ENCODE measurements at places on chromosomes 11 and 22.

DNA sequence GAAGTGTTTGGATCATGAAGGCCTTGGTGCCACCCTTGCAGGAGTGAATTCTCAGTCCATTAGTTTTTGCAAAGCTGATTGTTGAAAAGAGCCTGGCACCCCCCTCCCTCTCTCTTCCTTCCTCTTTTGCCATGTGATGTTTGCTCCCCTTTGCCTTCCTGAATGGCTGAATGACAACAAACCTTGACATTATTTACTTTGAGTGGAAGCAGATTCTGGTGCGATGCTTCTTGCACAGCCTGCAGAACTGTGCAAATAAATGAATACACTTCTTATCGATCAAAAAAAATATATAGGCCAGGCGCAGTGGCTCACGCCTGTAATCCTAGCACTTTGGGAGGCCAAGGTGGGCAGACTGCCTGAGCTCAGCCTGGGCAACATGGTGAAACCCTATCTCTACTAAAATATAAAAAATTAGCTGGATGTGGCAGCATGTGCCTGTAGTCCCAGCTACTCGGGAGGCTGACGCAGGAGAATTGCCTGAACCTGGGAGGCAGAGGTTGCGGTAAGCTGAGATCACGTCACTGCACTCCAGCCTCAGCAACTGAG lies 2.0 kb upstream of the NARS2 start:
- DNase-seq, result no peak

DNA sequence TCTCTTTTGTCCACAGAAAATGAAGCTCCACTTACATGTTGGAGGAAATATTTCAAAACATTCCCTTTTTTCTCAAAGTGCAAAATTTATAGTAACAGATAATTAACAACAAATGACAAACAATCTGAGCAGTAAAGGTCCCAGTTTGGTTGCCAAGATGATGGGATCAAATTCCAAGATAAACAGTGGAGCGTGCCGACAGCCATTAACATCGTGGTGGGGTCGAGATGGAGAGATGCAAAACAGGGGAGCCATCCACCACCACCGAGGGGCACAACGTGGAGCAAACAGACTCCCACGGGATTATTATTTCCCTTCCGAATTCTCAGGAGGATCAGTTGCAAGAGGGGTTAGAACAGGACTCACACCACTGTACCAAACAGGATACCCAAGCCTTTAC lies 17.2 kb downstream of the MPPED2 start:
- no peak for DNase-seq

- DNase-seq, result no peak
Measured at GRCh38 chr22:20435436-20436306, 2.0 kb downstream of the SCARF2 start.

- DNase-seq, result no peak
Measured at GRCh38 chr11:94128291-94128745, 323 bp upstream of the PANX1 start.

DNA sequence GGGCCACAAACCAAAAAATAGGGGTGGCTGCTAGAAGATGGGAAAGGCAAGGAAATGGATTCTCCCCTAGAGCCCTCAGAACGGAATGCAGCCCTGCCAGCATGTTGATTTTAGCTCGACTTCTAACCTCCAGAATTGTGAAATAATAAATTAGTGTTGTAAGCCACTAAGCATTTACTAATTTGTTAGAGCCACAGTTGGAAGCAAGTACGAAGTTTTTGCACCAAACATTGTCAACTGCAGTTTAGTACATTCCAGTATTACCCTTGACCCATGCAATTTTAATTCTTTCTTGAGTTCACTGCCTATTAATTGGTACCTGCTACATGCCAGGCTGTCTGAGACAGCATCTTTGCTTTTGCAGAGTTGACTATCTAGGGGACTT lies 32.2 kb downstream of the PARVA start:
- DNase-seq, result no peak

- DNase-seq, result no peak
Measured at GRCh38 chr11:122775675-122776271, 62.5 kb upstream of the CRTAM start.

DNA sequence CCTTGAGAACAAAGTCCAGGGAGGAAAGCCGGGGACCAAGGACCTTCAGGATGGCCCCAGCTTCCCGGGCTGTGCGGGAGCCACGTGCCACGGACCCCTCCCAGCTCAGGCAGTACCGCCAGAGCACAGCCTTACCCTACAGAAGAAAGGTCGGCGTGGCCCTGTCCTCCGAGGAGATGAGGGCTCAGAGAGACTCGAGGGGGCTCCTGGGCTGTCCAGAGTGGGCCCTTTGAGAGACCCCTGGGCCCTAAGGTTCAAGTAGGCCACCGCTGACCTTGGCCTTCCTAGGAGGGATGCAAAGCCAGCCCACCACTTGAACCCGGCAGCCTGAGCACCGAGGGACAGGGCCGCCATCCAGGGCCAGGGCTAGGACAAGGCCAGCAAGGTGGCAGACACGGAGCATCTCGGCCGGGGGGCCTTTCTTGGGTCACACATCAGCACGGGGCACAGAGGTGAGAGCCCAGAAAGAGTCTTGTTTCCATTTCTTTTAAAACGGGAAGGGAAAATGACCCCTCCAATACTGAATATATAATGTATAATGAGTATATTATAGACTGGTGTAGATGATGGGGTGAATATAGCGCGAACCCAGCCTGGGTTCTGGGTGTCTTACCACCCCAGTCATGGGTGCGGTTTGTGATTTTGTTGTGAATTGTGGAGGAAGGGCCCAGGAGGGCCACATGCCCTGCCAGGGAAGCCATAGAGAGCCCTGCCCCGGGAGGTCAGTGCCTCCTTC lies 34.4 kb upstream of the PPARA start:
- DNase-seq, result no peak

GRCh38 chr11:48116437-48117228 lies 100.0 kb upstream of the OR4B1 start:
- DNase-seq, result no peak

DNA sequence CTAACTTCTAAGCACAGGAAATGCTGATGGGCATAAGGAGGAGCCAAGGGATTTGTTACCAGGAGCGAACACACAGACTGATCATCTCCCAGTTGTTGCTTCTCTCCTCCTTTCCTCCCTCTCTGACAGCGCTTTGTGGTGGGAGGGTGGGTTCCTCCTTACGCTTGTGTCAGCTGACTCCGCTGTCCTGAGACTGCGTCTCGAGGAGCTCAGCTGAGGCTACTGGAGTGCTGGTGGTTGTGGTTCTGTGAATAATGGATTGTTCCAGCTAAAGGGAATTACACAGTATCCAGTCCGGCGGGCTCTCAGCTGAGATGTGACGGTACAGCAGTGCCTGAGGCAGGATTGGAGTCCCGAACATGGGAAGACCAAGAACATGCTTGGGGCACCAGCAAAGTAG lies 113.4 kb downstream of the CTNND1 start:
- DNase-seq, result peak; percentile 2

DNA sequence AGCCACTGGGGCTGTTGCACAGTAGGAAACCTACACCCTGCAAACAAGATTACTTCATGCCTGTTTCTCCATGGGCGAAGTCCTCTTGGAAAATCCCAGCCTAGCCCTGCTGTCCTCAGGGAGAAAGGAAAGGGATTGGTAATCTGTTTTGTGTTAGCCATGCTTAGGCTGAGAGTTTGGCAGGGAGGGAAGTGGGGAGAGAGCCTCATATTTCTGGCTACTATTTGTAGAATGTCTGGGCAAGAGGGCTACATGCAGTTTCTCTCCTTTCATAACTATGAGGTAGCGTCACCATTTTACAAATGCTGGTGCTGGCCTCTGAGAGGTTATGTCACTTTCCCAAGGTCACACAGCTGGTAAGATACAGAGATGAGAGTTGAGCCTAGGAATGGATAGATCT lies 737 bp upstream of the MFRP start:
- DNase-seq, result no peak

- DNase-seq, result no peak
Measured at GRCh38 chr11:66011239-66011784, 496 bp upstream of the CST6 start.

GRCh38 chr11:115078461-115079438 lies 400.4 kb downstream of the NXPE2 start:
- no peak for DNase-seq

- peak; percentile 59 for DNase-seq
Measured at GRCh38 chr11:70073871-70074371, 4.2 kb upstream of the ANO1 start.

- DNase-seq, result no peak
Measured at GRCh38 chr22:37417264-37417663, 10.0 kb downstream of the ELFN2 start.

- DNase-seq, result no peak
Measured at GRCh38 chr11:17391493-17392355, 3.3 kb upstream of the KCNJ11 start.
